GM12892 (cell line): ENCODE measurements at places on chromosomes 7 and 10.

- no peak for DNase-seq
Measured at GRCh38 chr10:122148876-122149560, 122.1 kb upstream of the BTBD16 start.

DNA sequence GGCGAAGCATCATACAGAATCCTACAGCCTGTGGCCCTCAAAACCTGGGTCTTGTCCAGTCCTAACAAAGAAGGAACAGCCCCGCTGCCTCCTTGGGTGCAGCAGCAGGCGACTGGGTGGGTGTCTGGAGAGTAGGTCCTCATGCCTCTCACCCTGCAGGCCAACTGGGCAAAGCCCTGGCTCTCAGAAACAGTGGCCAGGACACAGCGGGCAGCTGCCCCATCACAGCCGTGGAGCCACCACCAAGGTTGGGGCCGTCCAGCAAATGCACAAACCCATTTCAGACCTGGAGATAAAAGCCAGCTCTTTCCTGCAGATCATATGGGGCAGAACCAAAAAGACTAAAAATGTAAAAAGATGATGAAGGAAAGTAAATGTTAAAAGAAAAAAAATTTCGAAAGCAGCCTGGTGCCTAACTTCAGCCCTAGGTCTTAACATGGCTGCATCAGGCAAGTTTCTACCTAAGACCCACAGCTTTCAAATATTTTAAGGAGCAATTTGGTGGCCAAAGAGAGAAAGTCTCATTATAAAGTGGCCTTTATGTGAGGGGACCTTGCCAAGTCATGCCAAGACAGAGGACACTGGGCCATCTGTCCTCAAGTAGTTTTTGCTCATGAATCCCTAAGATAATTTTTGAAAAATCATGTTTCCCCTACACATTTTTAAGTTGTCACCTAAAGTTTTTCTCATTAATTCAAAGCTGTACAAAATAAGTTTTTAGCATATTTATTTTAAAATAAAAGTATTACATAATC, 142.1 kb downstream of the PAXIP1 start:
- no peak for DNase-seq

GRCh38 chr7:127530148-127530547, 55.2 kb downstream of the GCC1 start:
- DNase-seq, result no peak

- peak; percentile 63 for DNase-seq
Measured at GRCh38 chr10:124741281-124741921, 2.8 kb downstream of the FAM53B start.

DNA sequence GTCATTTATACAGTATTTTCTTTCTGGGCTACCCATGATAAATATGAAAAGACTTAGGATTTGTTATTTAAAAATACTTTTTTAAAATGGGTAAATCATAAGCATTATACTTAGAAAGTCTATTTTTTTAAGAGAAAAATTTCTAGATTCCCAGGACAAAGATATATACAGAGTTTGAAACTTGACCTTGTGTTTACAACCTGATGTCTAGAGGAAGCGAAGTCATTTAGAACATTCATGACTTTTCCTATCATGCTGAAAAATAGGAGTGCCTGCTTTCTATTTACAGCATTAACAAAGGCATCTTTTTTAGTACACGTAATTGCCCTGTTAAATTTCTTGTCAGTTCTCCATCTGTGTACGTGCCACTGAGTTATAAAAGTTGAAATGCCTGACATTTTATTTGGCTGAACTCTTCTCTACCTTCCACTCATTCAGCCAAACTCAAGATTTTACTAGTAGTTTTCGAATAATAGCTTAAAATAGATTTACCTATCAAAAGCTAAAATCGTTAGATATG, 23.0 kb downstream of the GNAT3 start:
- DNase-seq, result no peak

- DNase-seq, result no peak
Measured at GRCh38 chr7:134852625-134853024, 73.2 kb downstream of the CALD1 start.

- DNase-seq, result no peak
Measured at GRCh38 chr7:78006063-78006755, 207.6 kb downstream of the PHTF2 start.

DNA sequence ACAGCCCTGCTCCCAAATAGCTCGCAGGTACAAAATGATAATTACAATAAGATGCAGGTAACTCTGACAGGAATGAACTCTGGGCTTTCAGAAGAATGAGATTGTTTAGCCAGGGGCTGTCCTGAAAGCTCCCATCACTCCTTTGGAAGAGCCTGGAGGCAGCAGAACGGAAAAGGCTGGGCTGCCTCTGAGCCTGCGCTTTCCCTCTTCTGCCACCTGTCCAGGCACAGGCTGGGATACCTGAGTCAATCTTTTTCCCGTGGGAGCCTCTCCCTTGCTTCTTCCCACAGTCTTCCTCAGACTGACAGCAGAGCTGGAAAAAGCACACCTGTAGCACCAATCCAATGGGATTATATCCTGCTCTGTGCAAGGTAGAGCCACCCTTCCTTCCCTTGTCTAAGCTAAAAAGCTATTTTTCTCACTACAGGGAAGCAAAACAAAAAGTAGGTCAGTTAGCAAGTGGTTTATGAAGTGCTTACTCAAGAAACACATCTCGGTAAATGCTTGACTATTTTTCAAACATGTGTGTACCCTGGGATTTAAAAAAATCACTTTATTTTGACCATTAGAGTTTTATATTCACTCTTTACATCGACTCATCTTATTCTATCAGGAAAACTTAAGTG, 12.3 kb upstream of the CUL1 start:
- no peak for DNase-seq

- no peak for DNase-seq
Measured at GRCh38 chr7:71466448-71467145, 334.7 kb downstream of the GALNT17 start.

DNA sequence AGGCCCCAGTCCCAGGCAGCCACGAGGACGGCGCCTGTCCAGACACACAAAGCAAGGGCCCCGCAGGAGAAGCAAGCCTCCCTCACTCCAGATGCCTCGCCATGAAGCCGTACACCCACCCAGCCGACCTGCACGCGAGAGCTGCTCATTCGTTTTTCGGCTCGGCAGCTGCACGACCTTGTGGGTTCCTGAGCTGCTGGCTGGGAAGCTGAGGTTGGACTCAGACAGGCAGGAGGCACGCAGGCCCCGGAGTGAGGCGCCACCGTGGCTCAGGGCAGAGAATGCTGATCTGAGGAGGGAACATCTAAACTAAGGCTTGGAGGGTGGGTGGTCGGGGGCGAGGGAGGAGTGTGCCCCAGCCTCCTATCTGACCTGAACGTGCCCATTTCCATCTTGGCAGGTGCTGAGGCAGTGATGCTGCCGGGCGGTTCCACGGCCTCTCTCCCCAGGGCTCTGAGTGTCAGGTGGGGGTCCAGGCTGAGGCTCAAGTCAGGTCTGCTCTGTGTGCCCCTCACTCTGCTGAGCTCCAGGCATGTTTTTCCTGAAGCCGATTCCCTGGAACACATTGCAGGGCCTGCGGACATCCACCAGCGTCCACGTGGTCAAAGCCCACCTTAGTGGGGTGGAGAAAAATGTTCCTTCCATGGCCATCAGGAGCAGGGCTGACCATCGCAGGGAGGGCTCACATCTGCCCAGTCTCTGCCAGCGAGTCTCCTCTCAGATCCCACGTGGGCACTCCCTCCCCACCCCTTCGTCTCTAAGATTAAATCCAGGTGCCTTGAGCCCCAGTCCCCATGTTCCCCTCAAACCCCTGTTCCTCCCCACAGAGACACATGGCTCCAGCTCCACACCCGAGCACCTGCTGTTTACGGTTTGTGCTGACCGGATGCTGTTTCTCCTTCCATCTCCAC, 28.1 kb upstream of the FAM20C start:
- DNase-seq, result no peak

- DNase-seq, result no peak
Measured at GRCh38 chr7:77903597-77903996, 105.0 kb downstream of the PHTF2 start.

DNA sequence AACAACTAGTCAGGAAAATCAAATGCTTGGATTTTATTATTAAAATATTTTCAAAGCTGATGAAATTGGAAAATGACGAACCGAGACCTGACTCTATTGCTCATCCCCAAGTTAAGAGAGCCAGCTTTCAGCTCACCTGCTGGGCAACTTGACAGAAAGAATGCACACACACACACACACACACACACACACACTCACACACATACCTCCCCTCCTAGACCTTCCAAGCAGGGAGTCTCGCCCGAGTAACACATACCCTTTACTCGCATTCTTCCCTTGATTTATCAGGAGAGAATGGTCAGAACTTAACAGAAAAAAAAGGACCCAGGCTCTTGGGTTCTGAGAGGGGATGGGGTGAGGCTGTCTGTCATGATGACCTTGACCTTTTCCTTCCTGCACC, 19.1 kb downstream of the GPRIN2 start:
- no peak for DNase-seq

- no peak for DNase-seq
Measured at GRCh38 chr7:22783421-22783820, 39.2 kb downstream of the TOMM7 start.

GRCh38 chr7:47480576-47481538, 101.1 kb downstream of the TNS3 start:
- DNase-seq, result no peak

- no peak for DNase-seq
Measured at GRCh38 chr10:3700531-3701076, 84.4 kb downstream of the KLF6 start.

DNA sequence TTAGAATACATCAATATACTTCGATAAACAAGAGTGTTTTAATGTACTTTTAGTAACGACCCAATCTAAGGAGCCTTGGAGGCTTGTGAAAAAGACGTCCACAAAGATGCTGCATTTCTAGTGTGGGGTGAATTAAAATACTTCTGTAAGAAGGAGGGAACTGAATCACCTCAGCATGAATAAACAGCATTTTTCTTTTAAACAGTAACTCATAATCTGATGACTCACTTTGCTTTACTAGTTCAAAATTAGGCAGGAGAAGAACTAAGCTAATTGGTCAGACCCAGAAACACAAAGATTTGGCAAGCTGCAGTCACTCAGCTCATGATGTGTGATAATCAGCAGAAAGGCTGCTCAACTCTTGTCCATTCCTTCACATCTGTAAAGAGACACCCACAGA, 24.2 kb downstream of the NCOA4 start:
- no peak for DNase-seq

- DNase-seq, result no peak
Measured at GRCh38 chr10:90274721-90275468, 573.5 kb downstream of the KIF20B start.

- DNase-seq, result no peak
Measured at GRCh38 chr10:66627156-66627555, 298.7 kb upstream of the LRRTM3 start.

- no peak for DNase-seq
Measured at GRCh38 chr7:155763691-155764437, 48.4 kb downstream of the SHH start.

DNA sequence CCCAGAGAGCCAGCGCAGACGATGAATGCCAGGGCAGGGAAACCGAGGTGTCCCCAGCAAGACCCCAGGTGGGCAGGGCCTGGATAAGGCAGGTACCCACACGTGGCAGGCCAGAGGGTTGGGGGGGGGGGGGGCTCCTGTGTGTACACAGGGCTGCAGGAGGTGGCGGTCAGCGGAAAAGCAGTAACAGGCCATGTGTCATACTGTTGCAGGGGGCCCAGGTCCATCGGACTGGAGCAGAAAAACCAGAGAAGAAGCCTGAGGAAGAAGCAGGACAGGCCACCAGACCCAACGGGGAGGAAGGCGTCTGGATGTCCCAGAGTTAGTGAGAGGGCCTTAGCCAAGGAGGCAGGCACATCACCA, 116.3 kb downstream of the MAD1L1 start:
- no peak for DNase-seq

DNA sequence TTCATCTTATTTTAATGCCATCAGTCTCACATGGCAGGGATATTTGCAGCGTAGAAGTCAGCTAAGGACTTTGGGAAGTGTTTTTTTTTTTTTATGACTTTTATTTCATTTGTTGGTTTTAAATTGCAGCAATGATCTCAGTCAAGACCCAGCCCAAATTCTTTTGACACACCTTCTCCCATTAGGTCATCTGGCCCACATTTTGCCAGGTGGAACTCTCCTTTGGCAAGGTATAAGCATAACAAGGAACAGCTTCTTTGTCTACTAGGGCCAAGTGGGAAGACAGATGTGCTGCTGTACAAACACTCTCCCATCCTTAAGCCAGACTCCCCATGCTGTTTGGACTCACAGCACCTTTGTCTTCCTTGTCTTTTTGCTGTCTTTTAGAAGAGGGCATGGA, 41.8 kb downstream of the PLEKHA8 start:
- no peak for DNase-seq

GRCh38 chr7:42495256-42495655, 258.2 kb upstream of the GLI3 start:
- DNase-seq, result no peak

GRCh38 chr10:126066456-126066855, 170.1 kb downstream of the FANK1 start:
- no peak for DNase-seq

DNA sequence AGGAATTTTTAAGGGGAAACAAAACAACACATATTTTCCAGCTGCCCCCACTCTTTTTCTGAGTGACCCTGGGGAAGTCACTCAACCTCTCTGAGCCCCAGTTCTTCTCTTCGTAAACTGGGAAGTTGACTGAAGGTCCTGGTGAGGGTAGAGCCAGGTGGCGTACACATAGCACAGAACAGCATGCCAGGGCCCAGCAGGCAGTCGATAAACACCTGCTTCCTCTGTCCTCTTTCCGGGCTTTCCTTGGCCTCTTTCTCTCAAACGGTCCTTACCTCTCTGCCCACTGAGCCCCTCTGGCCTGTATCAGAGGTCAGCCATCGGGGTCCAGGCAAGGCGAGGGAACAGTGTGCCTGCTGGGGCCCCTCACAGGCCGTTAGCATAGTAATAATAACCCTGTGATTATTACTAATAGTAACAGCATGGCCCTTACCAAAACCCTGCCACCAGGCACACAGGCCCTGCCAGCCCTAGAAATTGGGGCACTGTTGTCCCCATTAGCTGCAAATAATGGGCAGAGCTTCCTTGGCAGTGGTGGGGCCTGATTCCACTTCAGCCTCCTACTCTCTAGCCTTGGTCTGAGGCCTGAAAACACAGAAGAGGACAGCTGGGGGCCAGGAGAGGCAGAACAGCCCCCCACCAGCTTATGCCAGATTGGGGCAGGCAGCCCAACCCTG, 37.3 kb upstream of the SLC29A3 start:
- DNase-seq, result no peak

DNA sequence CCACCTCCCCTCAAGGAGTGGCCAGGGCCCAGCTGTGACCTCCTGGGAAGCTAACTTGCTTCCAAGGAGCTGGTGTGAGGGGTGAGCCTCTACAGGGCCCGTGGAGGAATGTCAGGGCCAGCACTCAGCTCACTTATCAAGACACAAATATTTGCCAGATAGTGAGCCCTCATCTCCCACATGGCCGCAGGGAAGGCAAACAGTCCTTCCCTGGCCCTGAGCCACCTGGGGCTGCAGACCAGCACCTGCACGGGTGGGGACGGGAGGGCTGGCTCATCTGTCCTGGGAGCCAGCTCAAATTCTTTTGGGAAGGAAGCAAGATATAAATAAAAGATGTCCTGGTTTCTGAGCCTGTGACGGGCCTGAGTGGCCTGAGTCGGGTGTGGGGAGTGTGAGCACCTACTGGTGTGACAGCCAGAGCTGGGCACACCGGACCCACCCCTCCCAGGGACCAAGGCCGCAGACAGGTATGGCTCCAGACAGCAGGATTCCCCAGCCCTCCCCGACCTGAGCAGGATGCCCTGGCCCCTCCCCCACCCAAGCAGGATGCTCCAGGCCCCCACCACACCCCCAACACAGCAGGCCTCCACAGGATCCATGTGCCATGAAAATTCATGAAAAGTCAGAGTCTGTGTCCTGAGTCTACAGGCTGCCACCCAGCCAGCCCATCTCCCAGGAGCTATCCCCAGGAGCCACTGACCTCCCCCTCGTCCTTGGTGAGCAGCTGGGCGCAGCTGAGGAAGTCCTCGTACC, 148.0 kb downstream of the MAPK8 start:
- no peak for DNase-seq
